ENCODE measurements at places on chromosomes 13 and 19.
A peak's percentile ranks its signal among the peaks of the same experiment; 100 is the strongest.

DNA sequence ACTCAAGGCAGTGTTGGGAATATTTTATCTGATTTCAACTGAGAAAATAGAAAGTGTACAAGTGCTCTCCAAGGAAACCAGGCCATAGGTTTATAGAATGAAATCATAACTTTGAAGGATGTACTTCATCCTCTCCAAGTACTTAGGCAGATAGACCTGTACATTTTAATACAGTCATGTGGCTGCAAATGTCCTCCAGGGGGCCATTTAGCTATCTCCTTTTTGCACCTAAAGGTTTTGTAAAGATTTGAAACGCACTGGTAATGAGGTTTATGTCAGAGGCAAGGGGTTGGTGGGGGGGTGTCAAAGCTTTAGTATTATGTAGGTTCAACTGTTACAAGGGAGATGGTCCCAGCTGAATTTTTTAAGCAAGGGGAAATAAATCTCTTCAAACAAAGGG is 364.4 kb downstream of the DCT start:
- DNase-seq: no peak

- no peak for DNase-seq
Observed at GRCh38 chr19:5774921-5775320, 9.6 kb downstream of the PRR22 start.

DNA sequence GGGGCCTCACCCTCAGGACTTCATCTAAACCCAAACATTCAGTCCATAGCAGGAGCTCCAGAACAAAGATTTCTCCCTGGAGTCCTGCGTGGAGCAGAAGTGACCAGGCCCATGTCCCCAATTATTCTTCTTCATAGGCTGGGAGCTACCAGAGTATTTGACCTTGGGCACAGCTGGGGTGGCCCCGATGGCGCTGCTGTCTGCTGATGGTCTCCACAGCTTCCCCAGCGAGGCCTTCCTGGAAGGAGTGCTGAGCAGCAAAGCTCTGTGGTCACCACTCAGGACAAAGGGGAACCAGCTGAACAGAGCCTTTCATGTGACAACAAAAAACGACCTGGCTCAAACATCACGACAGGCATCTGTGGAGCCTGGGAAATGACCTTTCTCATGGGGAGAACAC is 62.7 kb upstream of the ARGLU1 start:
- DNase-seq: no peak

- no peak for DNase-seq
Observed at GRCh38 chr19:46875234-46875633, 14.4 kb downstream of the ARHGAP35 start.

DNA sequence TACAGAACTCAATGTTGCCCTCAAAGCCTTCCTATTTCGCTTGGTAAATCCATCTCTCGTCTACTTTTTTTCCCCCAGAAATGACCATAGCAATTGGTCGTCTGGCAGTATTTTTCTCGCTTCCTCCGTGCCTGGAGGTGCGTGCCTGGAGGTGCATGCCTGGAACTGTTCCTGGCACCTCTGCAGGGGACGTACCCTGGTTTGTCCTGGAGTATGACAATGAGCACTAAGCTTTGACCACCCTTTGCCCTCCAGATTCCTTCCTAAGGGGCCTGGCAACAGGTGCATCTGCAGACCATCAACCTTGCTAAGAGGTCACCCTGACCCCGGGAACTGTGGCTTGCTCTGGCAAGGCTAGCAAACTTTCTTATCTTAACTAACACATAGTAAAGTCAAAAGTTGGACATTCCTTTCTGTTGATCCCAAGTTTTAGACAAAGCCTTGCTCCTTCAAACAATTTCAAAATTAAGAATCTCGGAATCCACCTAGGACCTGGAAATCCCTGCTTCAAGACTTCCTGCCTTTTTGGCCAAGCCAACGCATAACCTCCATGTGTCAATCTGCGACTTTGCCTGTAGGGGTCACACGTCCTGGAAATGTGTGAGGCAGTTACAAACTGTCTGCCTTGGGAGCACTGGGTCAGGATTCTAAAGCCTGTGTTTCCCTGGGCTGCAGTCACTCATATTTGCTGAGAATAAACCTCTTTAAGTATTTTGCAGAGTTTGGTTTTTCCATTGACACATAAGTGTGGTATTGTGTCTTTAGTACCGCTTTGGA is 28.8 kb upstream of the TUBGCP3 start:
- peak; percentile 15 for DNase-seq

DNA sequence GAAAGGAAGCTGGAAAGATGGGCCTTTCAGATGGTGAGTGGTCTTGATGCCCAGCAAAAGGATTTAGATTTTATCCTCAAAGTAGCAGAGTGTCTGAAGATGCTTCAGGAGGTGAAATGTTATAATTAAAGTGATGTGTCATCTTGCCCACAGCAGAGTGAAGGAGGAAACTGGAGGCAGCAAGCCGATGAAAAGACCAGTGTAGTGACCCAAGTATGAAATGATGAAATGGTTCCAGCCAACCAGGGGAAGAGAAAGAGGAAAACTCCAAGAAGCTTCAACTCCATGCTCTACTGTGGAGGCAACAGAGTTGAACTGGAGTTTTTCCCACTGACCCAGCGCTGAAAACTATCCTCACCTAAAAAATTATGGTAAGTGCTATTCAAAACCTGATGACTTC is 66.7 kb downstream of the FOXO1 start:
- no peak for DNase-seq

GRCh38 chr19:39224910-39225309 is 19.9 kb downstream of the IFNL3 start:
- DNase-seq: no peak

DNA sequence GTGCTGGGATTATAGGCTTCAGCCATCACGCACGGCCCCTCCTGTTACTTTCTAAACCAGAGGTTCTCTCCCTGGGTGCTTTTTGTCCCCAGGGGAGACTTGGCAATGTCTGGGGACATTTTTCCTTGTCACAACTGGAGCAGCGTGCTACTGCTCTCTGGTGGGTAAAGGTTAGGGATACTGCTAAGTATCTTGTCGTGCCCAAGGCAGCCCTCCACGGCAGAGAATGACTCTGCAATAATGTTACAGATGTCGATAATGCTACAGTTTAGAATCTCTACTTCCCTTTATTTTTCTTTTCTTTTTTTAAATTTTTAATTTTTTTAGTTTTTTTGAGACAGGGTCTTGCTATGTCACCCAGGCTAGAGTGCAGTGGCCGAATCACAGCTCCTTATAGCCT is 38.0 kb downstream of the ADGRE1 start:
- DNase-seq: no peak

DNA sequence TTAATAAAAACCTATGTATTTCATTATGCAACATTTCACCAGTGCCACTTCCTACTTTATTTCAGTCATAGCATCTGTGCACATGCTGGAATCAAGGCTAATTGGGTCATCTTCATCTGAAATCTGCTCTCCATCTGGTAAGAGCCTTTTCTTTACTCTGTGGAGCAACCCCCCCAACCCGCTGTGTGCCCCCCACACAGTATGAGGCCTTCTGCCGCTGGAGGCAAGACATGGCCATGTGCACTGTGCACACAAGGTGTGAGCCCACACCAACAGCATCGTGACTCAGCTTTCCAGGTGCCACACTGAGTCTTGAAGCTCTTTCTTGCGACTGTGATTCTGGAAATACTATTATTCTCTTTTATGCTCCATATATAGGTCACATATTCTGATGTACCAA is 471.0 kb downstream of the TBC1D4 start:
- no peak for DNase-seq

DNA sequence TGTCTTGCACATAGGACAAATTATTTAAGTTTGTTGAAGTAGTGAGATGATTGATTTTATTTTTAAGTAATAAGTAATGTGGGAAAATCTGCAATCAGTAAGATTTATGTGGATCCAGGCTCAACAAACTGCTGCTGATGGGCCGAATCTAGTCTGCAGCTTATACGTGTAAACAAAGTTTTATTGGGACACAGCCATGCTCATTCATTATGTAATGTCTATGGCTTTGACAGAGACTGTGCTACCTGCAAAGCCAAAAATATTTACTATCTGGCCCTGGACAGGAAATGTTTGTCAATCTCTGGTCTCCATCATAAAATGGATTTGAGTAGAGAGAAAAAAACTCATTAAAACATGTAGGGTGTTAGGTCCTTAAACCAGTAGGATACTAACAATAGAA is 728.0 kb downstream of the GPC5 start:
- no peak for DNase-seq

DNA sequence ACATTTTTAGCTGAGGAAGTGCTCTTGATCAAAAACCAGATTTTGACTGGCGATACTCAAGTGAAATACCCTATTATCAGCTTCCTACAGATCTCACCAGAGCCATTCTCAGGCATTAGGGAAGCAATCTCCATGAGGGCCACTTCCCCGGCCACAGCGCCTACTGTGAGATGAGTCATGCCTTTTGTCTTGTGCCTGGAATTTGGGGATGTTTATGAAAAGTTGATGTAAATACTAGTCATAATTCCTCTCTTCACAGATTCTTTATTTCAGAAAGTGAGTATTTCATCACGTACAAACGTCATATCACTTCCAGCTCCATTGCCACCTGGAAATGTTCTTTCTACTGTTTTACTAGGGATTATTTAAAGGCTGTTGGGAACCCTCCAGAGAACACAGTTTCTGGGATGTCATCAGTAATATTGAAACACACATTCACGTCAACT is 25.3 kb upstream of the SLC46A3 start:
- no peak for DNase-seq

- no peak for DNase-seq
Observed at GRCh38 chr19:46862974-46863632, 2.3 kb downstream of the ARHGAP35 start.

GRCh38 chr13:80161896-80162295 is 179.0 kb downstream of the SPRY2 start:
- DNase-seq: no peak

DNA sequence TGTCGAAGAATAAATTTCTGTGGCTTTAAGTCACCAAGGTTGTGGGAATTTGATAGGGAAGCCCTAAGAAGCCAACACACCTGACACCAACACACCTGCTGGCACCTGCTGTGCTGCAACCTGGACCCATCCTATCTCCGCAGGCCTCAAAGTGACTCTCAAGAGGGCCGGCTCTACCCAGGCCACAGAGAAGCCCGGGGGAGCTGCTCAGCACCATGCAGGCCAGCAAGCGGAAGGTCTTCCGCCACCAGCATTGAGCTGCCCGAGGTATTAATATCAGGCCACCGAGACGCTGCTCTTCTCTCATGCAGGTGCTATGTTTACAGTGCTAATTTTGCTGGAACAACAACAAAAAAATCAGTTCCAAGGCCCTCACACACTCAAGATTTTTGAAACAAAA is 32.2 kb upstream of the CD33 start:
- DNase-seq: no peak

GRCh38 chr19:10769533-10770491 is 51.9 kb downstream of the DNM2 start:
- DNase-seq: no peak

DNA sequence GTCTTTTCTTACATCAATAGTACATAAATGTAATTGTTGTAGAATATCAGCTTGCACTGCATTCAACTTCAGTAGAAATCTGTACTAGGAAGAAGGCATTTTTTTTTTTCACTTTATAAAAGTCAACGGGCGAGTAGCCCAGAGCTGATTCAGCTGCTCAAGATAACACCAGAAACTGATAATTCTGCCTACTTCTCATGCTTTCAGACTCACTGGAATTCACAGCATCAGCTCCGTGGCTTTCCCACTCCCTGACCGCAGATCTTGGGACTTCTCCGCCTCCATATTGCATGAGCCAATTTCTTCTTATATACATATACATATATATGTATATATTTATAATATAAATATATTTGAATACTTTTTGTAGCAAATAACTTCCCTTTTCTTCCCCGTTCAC is 263.1 kb upstream of the RXFP2 start:
- no peak for DNase-seq

- DNase-seq: peak; percentile 8
Observed at GRCh38 chr19:16496613-16496983, 404 bp downstream of the C19orf44 start.

DNA sequence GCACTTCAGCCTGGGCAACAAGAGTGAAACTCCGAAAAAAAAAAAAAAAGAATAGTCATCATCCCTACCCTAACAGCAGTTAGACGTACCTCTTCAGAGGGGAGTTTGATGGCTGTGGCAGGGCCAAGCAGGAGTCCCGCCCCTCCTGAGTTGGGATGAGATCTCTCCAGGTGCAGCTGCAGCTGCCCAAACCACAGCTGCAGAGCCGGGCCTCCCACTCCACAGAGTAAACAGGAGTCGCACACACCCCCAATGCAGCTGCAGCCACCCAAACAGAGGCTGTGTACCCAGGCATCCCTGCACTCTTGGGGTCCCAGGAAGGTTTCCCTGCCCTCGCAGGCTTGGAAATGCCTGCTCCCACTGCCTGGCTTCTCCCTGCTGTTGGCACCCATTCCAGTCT is 17.4 kb upstream of the MLLT1 start:
- no peak for DNase-seq

DNA sequence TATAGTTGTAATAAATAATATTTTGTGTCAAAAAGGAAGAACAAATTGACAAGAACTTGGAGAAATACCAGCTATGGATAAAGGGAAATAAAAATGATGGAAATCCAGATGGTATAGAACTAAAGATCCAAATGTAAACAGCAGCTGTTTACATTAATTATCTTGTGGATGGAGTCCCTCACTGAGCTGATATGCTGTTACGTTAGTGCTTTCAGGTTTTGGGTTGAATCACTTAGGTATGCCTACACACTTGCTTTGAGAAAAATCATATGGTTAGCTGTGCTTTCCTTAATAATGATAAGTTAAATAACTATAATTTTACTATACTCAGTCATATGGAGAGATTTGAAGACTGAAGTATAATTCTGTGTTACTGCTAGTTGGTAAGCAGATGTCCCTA is 27.7 kb downstream of the WASF3 start:
- DNase-seq: no peak

DNA sequence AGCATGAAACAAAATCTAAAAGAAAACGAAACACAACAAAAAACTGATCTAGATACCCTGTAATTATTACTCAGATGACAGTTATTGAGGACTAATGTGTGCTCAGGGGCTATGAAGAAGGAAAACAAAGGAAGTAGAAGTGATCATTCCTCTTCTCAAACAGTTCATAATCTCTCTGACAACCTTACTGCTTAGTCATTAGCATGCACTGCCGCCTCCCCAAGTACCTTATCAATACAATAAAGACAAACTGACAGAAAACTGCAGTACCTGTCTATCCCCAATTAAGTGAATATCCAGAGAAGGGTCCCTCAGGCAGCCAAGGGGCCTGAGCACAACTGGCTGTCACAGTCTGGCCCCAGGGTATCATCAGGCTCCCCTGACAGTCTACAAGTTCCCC is 22.0 kb upstream of the POU4F1 start:
- no peak for DNase-seq

DNA sequence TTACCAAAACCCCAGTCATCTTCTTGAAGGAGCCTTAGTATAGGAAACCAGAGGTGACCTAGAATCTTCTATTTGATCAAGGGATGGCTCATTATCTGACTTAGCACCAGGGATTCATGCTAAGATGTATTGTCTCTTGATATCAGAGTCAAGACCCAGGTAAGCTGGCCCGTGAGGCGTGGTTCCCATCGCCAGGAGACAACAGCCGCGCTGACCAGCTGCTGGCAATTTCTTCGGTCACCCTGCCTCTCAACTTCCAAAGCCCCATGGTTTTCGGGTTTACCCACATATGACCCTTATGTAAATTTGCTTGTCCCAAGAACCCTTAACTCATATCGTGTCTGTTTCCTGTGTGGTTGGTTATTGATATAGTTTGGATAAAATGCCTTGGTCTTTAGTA is 77.7 kb upstream of the VSTM2B start:
- DNase-seq: no peak

Measured in stimulated activated naive CD8-positive, alpha-beta T cell treated with anti-CD3 and anti-CD28 coated beads, Interleukin-15, Interleukin-2, amounts not matched to agents 100 U/mL and 50 U/mL, for 24 hours (primary cell).